ENCODE measurements at places on chromosomes 11 and 22. TPM values are rescaled to one million over a fixed set of nuclear protein-coding genes. Genes with fewer than 3 reads are reported as not detected.
A peak's percentile ranks its signal among the peaks of the same experiment; 100 is the strongest.

GRCh38 chr11:85431319-85431718, 195.8 kb downstream of the DLG2 start:
- H3K4me3 ChIP-seq, result no peak overlapping the region
- peak; percentile 27 for DNase-seq
- no peaks in the 10 kb centered on the region for H3K36me3 ChIP-seq
- H3K4me1 ChIP-seq, result no peaks in the 10 kb centered on the region
- no peak overlapping the region for H3K27ac ChIP-seq

Gene OR8D4
- not detected for total RNA-seq

DNA sequence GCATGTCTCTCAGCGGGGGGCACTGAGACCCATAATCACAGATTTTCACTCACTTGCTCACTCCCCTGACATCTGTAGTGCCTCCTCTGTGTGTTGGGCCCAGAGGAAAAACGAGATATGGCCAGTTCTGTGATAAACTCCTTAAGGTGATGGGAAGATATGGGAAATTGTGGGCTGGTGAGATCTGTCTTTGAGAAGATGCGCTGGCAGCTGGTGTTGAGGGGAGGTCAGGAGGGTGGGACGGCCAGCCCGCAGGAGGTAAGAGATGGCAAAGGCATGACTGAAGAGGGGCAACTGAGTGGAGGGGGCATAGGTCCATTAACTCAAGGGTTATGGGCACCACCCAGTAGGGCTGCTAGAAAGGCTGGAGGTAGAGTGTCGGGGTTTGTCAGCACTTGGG, 60.1 kb upstream of the CLTCL1 start:
- H3K27ac ChIP-seq, result no peak overlapping the region
- DNase-seq, result peak; percentile 5
- H3K36me3 ChIP-seq, result peaks cover 99% of the 10 kb centered on the region
- no peak overlapping the region for H3K4me3 ChIP-seq
- no peaks in the 10 kb centered on the region for H3K4me1 ChIP-seq

DNA sequence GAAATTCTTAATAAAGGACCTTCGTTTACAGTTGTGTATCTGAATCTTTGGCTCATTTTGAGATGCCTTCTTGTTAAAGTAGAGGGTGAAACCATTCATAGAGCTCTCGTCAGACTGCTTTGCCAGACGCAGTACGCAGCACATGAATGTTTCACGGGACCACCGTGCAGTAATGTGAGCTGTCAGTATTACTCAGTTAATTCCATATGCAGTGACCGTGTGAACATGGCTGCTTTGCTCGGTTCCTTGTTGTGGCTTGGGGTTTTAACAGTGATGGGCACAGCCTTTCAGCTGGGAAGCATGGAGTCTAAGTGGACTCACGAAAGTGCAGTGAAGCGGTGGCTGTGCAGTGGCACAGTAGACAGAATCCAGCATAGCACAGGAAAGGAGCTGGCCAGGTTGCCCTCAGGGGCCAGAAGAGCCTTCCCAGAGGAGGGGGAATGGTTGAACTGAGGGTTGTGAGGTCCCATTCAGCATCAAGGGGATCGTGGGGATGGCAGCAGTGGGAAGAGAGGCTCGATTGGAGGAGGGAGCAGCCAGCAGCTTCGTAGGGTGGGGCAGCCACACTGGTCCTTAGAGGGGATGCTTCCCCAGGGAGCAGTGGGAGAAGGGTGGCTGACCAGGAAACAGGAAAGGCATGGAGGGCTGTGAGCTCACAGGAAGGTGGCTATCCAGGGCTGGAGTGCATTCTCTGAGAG, 31.4 kb downstream of the PPFIA1 start:
- peaks cover 24% of the 10 kb centered on the region for H3K36me3 ChIP-seq
- H3K4me3 ChIP-seq, result no peak overlapping the region
- H3K4me1 ChIP-seq, result peaks cover 24% of the 10 kb centered on the region
- DNase-seq, result no peak
- H3K27me3 ChIP-seq, result no peaks in the 10 kb centered on the region
- no peak overlapping the region for H3K27ac ChIP-seq

GRCh38 chr11:19931141-19931770, 218.6 kb downstream of the NAV2 start:
- H3K4me1 ChIP-seq, result peaks cover 13% of the 10 kb centered on the region
- H3K27me3 ChIP-seq, result no peaks in the 10 kb centered on the region
- no peak overlapping the region for H3K27ac ChIP-seq
- no peak overlapping the region for H3K4me3 ChIP-seq
- no peak for DNase-seq

DNA sequence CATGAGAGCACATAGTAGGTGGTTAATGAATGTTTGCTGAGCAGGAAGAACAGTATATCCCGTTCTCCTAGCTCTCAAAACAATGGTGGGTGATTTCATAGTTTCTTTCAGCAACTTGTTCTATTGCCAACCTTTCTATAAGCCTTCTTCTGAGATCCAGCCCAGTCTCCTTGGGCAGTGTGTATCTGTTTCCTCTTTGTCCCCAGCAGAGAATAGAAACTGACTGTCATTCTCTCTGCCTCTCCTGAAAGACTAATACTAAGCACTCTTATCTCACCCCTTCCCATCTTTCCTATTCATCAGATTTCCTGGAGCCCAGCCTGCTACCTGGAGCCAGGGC, 272.9 kb downstream of the ST3GAL4 start:
- H3K27ac ChIP-seq, result no peak overlapping the region
- H3K36me3 ChIP-seq, result no peaks in the 10 kb centered on the region
- no peak for DNase-seq
- no peak overlapping the region for H3K4me3 ChIP-seq
- H3K4me1 ChIP-seq, result no peaks in the 10 kb centered on the region
